ENCODE measurements at places on chromosomes 13 and 19.

GRCh38 chr19:48473161-48473966, 4.2 kb downstream of the CYTH2 start:
- no peak for DNase-seq

DNA sequence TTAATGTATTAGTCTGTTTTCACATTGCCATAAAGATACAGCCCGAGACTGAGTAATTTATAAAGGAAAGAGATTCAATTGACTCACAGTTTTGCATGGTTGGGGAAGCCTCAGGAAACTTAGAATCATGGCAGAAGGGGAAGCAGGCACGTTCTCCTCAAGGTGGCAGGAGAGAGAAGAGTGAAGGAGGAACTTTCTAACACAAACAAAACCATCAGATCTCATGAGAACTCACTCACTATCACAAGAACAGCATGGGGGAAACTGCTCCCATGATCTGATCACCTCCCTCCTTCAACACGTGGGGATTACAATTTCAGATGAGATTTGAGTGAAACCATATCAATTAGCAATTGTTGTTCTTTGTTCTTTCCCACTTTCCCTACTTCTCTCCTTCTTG, 689.0 kb upstream of the SLITRK1 start:
- DNase-seq, result no peak

- DNase-seq, result no peak
These were observed 9.8 kb downstream of the TEX30 start for GRCh38 chr13:102763741-102764140.

DNA sequence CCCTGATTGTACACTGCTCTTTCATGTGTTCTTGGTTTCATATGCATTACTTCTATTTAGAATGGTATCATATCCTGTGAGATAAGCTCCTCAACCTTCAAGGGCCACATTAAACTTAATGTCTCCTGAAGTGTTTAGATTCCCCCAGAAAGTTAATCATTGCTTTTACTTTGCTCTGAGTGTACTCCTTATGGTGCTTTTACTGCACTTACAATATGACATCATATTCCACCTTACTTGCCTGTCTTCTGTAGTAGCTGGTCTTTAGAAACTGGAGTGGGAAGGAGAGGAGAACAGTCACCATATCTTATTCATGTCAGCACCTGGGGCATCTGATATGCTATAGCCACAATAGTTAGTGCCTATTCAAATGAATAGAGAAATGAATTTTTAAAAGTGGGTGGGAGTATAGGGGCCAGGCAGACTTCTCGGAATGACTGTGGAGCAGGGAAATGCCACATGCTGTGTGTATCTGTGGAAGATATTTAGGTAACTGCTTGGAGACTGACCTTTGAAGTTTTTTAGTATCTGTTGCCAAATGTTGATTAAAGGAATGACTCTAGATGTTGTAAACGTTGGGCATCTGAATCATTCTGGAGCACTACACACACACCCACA, 40.2 kb downstream of the SLAIN1 start:
- no peak for DNase-seq

DNA sequence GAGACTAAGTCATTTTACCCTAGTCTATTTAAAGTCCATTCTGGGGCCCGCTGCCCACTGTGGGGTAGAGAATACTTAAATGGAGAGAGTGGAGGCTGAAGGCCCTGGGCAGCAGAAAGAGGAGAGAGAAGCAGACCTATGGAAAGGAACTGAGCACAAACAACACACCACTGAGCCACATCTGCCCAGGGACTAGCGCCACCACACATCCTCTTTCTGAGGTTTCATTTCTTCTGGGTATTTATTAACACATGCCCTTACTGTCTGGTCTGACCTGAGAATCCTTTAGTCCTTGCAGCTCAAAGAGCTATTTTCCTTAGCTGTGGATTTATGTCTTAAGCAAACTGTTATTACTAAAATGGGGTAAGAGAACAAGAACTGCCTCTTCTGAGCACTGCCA, 154.0 kb downstream of the NALCN start:
- no peak for DNase-seq

GRCh38 chr13:59374691-59375090, 789.0 kb downstream of the DIAPH3 start:
- no peak for DNase-seq

GRCh38 chr13:41554626-41555386, 97.5 kb downstream of the RGCC start:
- DNase-seq, result no peak

DNA sequence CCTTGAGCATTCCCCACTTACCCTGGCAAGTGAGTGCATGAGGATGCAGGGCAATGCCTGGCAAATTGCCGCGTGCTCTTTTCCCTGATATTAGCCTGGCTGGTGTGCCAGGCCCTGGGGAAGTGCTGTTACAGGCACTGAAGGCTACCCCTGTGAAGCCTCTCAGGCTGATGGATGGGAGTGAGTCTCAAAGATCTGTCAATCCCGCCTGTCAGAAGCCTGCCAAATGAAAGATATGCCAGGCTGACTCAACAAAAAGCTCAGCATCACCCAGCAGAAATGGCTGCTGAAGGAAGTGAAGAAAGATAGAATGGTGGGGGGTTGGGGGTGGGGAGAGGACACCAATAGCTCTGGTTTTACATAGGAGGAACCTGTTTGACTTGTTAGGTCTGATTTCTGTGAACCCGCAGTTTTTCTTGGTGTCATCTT, 112.1 kb downstream of the LACC1 start:
- no peak for DNase-seq

DNA sequence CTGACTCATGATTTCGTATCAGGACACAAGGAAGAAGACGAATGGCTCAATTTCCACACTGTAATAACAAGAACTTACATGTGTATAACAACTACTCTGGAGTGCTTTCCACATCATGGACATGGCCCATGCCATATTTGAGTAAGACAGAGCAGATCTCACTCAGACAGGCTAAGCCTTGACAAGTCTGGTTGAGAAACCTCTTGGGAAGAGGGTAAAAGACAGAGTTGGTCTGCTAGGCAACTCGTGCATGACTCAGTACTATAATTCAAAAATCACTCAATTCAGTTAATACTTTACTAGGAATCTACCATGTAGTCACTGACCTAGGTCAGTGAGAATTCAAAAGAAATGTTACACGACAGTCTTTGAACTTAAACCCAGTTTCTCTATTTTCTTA, 5.7 kb upstream of the THSD1 start:
- no peak for DNase-seq

DNA sequence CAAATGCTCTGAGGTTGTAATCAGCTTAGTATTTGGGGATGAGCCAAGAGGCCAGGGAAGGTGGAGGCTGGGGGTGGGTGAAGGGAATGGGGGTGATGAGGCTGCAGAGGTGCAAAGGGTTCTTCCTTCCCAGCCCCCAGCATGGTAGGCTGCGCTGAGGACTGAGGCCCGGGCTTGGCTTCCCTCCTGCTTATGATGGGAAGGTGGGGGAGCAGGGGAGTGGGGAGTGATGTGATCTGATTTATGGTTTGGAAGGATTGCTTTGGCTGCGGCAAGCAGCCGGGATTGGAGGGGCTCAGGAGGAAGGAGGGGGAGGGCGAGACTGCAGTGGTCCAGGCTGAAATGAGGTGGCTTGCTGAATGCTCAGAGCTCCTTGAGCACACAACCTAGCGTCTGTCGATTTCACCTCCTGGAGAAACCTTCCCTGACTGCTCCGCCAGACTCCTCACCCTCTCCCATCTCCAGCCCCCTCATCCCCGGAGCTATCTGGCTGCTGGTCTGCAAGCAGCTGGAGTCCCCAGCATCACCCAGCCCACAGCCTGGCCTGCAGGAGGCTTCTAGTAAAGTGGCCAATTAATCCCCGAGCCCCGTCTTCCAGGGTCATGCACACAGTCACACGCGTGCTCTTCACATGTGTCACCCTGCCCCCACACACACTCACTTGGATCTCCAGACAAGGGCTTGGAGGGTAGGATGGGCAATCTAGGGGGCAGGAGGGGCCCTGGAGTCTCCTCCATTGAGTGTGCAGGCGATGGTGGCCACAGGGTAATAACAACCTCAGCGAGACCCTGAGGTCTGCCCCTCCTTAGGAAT, 757 bp upstream of the CLEC11A start:
- no peak for DNase-seq

DNA sequence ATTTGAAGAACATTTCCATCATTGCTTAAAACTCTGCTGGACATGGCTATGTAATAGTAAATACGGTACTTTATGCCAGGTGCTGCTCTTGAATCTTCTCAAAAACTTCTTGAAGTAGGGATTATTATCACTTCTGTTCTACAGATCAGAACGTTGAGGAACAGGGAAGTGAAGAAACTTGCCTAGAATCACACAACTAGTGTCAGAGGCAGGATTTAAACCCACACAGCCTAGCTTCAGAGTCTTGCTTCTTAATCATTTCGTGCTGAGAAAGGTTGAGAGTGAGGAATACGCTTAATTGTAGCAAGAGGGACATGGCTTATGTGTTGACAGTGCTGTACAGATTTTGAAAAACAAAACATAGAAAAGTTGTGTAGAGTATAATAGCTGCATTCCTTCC, 13.5 kb downstream of the TM9SF2 start:
- DNase-seq, result no peak

DNA sequence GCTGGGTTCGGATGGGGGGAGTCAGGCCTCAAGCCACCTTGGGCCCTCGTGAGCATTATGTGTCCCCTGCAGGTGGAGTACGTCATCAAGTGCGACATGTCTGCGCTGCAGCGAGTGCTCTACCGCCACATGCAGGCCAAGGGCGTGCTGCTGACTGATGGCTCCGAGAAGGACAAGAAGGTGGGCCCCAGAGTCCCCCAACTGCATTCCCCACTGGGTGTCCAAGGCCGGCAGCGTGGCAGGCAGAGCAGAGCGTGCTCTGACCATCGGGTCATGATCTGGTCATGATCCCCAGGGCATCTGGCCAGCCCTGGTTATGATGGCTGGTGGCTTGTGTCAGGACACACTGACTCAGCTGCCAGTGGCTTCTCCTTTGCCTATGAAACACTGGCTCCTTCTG, 63.4 kb downstream of the SMARCA4 start:
- DNase-seq, result no peak

DNA sequence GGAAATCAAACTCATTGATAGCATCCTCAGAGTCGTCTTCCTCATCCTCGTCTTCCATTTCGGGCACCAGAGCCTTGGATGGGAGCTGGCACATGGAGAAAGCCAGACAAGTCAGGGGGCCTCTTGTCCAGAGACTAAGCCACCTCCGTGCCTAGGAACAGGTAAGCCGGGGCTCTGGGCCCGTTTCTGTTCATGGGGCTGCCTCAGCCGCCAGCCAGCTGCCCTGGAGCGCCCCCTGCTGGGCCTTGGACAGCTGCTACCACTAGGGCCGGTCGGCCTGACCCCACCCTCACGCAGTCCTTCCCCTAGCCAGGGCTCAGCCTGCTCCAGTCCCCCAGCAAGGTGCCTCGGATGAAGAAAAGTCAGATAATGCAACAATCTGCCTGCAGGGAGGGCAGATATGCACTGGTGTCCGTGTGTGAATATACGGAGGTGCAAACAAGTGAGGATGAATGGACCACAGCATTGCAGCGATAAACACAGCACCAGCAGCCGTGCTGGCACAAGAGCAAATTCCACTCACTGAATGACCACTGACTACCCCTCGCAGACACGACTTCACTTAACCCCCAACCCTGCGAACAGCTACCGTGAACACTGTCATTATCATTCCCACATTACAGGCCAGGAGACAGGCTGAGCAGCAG, 11.9 kb upstream of the PRKD2 start:
- peak; percentile 83 for DNase-seq

GRCh38 chr19:55552620-55553019, 7.3 kb upstream of the SBK3 start:
- DNase-seq, result no peak

DNA sequence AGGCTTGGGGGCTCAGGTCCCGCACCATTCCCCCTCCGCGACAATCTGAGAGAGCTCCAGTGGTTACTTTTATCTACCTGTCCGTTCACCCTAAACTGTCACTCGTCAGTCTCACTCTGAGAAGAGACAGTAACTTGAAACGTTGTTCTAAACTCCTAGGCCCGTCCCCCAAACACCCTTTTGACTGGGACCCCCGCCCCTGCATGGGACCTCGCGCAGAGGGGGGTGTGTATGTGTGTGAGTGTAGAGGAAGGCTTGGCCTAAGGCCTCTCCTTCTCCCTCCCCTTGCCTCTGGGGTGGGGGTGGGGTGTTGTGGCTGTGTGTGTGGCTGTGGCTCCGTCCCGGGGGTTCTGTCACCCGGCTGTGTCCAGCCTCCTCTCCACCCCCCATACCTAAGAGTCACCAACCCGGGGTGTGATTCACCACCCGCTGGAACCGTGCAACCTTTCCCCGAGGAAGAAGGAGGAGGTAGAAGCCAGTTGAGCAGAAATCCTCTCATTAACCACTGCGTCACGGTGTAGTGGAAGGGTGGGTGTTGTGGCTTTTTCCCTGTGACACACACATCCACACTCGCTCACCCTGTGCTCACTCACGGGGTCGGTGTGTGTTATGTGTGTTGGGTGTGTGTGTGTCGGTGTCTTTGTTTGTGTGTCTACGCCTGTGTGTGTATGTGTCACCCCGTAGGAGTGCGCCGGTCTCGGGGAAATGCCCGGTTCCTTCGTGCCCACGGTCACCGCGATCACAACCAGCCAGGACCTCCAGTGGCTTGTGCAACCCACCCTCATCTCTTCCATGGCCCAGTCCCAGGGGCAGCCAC, 2.4 kb downstream of the FOSB start:
- no peak for DNase-seq

DNA sequence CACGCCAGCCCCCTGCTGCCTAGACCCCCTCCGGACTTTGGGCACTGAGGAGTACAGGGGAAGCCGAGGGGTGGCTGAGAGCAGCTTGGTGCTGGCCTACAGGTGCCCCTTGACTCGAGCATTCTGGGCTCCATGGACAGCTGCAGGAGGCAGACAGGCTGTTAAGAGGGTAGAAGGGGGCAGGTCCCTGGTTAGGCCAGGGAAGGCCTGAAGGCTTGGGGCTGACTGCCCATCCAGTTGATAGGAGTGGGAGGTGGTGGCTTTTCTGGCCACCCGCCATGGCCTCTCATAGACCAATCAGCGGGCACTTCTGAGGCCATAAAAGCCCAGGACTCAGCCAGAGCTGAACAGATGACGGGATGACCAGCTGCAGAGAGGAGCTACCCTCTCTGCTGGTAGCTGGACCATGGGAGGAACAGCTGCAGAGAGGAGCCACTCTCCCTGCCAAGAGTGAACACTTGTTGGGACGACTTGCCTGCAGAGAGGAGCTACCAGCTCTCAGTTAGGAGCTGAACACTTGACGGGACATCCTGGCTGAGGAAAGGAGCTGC, 10.7 kb upstream of the SUPT20H start:
- no peak for DNase-seq

DNA sequence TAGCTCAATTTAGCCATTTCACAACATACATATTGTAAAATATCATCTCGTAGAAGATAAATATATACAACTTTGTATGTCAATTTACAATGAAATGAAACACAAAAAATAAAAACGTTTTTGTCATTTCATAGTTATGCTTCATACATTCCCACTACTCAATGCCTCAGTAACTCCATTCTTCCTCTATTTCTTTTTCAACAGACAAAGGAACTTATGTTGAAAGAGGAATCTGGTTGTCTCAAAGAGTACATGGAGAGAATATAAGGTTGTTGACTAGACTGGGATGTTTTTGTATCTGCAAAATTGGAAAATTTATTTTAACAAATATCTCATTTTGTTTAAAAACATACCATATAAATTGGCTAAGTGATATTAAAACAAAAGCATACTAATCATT, 12.8 kb downstream of the KCTD12 start:
- no peak for DNase-seq

Measured in stimulated activated CD4-positive, alpha-beta T cell treated with anti-CD3 and anti-CD28 coated beads, Interleukin-1b, Interleukin-23, amount 100 ng/mL, for 4 hours (primary cell).